ENCODE measurements at places on chromosomes 3 and 15.
A peak's percentile ranks its signal among the peaks of the same experiment; 100 is the strongest.

- DNase-seq: no peak
Observed at GRCh38 chr3:126488886-126489569, 13.3 kb upstream of the ZXDC start.

GRCh38 chr3:73143821-73144237 is 82.4 kb downstream of the EBLN2 start:
- DNase-seq: no peak

GRCh38 chr3:169811631-169812331 is 889 bp upstream of the LRRIQ4 start:
- DNase-seq: peak; percentile 18

GRCh38 chr15:41971895-41972252 is 483 bp downstream of the EHD4 start:
- no peak for DNase-seq

GRCh38 chr3:171255236-171255806 is 204.9 kb downstream of the TNIK start:
- DNase-seq: no peak

GRCh38 chr3:132637590-132637989 is 22.0 kb downstream of the ACAD11 start:
- no peak for DNase-seq

DNA sequence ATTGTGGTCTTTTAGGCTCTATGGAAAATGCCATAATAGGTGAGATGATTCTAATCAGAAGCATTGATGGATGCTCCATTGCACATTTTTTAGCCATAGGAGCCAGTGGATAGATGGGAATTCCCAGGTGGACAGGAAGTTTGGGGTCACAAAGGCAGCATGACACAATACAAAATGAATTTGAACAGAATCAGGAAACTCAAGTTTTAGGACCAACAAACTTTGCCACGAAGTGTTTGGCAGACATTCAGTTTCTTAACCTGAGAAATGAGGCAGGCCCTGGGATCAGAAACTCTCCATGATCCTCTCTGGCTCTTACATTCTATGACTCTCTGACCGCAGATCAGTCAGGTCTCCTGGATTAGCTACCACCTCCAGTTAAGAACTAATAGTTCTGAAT is 275.4 kb downstream of the TIGIT start:
- DNase-seq: no peak

DNA sequence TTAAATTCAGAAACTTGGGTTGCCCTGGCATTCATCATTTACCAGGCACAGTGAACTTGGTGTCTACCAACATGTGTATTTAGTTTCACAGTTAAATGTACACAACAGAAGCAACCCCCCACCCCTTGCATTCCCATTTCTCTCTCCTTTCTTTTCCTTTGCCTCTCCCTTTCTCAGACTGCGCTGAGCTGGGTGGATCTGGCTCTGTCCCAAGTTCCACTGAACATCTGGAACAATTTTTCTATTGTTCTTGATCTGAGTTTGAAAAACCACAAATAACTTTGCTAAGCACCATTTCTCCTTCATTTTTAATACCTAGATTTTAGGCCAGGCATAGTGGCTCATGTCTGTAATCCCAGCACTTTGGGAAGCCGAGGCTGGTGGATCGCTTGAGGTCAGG is 242.2 kb downstream of the ABHD5 start:
- no peak for DNase-seq

DNA sequence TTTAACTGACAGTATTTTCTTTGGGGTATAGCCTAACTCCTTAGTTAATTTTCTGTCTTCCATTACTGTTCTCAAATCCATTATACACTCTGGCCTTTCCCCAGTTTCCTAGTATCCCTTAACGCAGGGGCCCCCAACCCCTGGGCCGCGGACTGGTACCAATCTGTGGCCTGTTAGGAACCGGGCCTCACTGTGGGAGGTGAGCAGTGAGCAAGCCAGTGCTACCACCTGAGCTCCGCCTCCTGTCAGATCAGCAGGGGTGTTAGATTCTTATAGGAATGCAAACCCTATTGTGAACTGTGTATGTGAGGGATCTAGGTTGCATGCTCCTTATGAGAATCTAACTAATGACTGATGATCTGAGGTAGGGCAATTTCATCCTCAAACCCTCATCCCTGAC is 75.1 kb downstream of the DOCK3 start:
- DNase-seq: no peak

DNA sequence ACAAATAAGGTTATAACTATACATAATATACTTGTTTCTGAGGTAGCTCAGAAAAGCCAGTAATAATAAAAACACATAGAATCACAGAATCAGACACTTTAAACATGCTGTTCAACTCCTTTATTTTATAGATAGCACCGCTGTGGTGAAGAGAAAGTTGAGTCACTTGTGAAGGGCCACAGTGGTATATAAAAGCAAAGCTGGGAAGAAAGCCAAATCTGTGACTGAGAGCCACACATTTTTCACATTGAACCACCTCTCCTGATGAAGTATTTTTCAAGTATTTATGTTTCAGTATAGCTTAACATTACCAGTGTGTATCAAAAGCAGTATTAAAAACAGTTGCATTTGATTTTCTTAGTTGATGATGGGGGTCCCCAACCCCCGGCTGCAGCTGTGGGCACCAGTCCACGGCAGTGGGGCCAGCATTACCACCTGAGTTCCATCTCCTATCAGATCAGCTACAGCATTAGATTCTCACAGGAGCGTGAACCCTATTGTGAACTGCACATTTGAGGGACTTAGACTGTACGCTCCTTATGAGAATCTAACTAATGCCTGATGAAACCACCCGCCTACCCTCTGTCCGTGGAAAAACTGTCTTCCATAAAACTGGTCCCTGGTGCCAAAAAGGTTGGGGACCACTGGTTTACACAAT is 46.2 kb downstream of the TBL1XR1 start:
- no peak for DNase-seq

DNA sequence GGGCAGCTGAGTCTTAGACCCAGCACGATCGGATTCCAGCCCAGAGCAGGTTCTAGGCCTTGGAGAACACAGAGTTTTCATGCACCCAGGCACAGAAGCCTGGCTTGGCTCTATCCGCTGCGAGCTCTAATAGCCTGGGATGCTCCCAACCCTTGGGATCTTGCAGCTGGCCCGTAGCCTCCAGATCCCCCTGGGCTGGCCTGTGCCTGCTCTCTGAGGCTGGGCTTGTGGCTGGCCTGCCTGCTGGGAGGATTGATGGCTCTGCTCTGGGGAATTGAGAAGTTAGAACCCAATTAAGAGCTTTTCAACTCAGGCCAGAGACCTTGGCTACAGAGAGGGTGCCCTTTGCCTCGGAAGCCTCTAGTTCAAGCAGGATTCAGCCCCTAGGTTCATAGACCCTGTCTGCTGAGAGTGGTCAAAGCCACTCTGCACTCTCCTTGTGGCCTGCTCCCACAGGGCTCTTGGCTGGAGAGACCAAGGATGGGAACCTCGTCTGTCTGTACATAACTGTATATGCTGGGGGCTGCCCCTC is 64.4 kb downstream of the MAGEF1 start:
- DNase-seq: no peak

DNA sequence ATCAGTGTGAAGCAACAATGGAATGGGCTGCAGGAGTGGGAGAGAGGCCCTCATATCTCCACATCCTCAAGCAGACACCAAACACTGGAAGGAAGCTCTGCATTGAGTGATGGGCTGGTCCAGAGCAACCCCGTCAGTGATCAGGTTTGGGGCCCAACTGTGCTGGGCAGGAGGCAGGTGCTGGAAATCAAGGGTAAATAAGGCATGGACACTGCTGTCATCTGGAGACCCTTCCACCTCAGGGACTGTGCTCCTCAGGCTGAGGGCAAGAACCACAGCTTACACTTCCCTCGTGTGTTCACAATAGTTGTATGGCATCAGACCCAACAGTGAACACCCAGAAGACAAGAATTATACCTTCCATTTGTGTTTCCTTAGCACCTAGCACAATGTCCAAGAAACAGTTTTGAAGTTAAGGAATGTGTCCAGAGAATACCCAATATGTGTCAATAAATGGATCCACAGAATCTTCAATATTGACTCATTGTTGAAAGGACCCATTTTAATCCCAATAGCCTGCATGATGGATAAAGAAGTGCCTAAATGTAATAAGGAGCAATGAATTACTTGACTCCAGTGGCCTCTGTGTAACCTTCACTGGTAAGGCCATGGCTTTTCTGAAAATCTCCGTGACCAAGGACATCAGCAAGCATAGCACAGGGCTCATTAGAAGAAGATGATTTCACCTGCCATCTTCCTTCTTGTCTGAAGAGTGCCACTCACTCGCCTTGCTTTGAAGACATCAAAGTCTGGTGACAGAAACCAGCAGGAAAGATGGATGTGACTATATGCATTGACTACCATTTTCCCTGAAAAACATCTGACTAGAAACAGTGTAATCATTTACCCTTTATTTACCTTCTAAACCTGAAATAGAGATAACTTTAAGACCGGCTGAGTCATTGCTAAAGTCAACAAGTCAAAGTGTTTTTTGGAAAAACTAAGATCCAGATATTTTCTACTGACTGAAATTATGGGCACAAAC is 7.0 kb upstream of the AHSG start:
- no peak for DNase-seq

All from activated CD8-positive, alpha-beta memory T cell treated with anti-CD3 and anti-CD28 coated beads, Interleukin-2, amount 50 U/mL, for 4 hours (primary cell).